Amygdala (tissue), 56 donors: ENCODE measurements at places on chromosomes 3 and 15.

DNA sequence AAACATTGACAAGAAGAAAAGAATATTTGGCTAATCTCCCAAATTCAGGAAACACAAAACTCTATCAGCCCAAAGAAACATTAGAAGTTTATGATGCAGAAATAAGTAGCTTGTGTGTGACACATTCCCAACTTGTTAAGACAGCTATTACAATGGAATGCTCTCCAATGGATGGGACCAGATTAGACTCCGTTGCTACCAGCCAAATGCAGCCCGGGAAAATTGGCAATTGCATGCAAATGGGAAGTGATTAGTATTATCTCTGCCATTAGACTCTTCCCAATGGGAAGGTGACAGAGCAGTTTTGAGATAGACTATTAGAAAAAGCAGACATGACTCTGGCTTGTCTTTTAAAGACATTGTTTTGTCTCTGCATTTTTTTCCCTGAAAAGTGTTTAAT, 37.4 kb upstream of the KCNMB2 start:
- DNase-seq: no peak

- no peak for DNase-seq
Observed at GRCh38 chr3:159532577-159532976, 456.1 kb upstream of the IL12A start.

- no peak for DNase-seq
Observed at GRCh38 chr15:33242669-33243191, 48.2 kb upstream of the FMN1 start.

- DNase-seq: no peak
Observed at GRCh38 chr3:153626158-153626557, 464.1 kb downstream of the RAP2B start.

- DNase-seq: no peak
Observed at GRCh38 chr15:39079296-39079847, 501.5 kb upstream of the THBS1 start.

DNA sequence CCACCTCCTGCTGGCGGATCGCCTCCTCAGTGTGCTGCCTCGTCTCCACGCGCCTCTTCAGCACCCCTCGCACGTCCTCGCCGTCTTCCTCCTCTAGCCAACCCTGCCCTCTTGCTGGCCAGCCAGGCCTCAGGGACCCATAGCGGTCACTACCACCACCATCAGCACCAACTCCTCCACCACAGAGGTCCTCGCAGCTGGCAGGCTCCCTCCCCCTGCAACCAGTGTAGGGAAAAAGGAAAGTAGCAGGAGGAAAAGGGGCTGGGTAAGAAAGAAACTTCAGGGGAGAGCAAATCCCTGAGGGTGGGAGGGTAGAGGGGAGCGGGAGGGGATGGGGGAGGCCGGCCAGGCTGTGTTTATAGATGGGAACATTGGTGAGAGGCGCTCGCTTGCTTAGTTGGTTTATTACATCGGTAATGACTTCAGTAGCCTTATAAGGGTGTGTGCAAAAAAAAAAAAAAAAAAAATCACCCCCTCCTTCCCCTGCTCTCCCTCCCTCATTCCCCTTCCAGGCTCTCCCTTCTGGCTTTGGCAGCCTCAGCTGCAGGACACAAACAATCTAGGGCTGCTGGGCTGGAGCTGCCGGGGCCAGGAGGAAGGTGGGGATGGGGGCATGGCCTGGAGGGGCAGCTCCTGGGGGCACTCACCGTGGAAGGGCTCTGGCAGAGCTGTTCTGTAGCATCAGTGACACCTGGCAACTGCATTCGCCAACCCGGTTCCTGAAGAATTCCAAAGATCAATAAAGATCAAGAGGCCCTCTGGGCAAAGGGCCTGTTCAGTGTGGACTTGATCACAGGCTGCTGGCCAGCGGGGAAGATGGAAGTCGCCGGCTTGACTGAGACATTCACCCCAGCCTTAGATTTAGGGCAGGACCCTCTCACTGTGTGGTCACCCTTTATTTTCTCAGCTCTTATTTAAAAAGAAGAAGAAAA, 116.2 kb upstream of the HACD2 start:
- DNase-seq: no peak

DNA sequence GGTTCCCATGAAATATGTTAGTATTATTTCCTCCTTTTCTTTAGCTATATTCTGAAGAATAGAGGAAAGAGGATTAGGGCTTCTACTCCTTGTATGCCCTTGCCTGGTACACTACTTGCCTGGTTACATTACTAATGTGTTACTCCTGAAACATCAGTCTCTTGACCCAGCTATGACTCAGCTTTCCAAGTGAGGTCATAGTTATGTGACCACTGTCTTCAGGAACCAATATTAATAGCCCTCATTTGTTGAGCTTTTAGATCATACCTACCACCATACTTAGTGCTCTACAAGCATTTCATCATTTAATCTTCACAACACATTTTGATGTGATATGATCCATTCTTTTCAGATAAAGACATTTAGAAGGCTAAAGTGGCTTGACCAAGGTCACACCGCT, 60.3 kb downstream of the CMSS1 start:
- DNase-seq: no peak

- DNase-seq: no peak
Observed at GRCh38 chr3:168157099-168157700, 61.5 kb upstream of the GOLIM4 start.

GRCh38 chr3:172148702-172149565, 109.6 kb downstream of the FNDC3B start:
- no peak for DNase-seq
